ENCODE measurements at places on chromosomes 3 and 15.

GRCh38 chr3:42369832-42370231, 40.6 kb downstream of the LYZL4 start:
- peaks cover 3% of the 10 kb centered on the region for H3K4me1 ChIP-seq
- H3K27ac ChIP-seq: peak overlapping the region; percentile 67
- H3K36me3 ChIP-seq: no peaks in the 10 kb centered on the region
- no peak for DNase-seq
- H3K4me3 ChIP-seq: peak overlapping the region; percentile 16

GRCh38 chr3:127669541-127670228, 3.1 kb upstream of the ABTB1 start:
- H3K4me3 ChIP-seq: no peak overlapping the region
- no peaks in the 10 kb centered on the region for H3K27me3 ChIP-seq
- peaks cover 14% of the 10 kb centered on the region for H3K4me1 ChIP-seq

- H3K27me3 ChIP-seq: no peaks in the 10 kb centered on the region
- H3K4me1 ChIP-seq: peaks cover 7% of the 10 kb centered on the region
- DNase-seq: peak; percentile 98
- H3K4me3 ChIP-seq: peak within 1 kb of the TSS; percentile 84
- peak within 1 kb of the TSS; percentile 75 for H3K27ac ChIP-seq
Measured at GRCh38 chr3:12484198-12484982, at the start of gene TSEN2. Gene TSEN2 (plus strand): TSS chr3:12484480. CDS start chr3:12489801, 5,321 bp downstream.

- H3K27ac ChIP-seq: no peak overlapping the region
- no peak for DNase-seq
- no peaks in the 10 kb centered on the region for H3K4me1 ChIP-seq
Measured at GRCh38 chr15:42146551-42147430, 9.6 kb downstream of the PLA2G4F start.

DNA sequence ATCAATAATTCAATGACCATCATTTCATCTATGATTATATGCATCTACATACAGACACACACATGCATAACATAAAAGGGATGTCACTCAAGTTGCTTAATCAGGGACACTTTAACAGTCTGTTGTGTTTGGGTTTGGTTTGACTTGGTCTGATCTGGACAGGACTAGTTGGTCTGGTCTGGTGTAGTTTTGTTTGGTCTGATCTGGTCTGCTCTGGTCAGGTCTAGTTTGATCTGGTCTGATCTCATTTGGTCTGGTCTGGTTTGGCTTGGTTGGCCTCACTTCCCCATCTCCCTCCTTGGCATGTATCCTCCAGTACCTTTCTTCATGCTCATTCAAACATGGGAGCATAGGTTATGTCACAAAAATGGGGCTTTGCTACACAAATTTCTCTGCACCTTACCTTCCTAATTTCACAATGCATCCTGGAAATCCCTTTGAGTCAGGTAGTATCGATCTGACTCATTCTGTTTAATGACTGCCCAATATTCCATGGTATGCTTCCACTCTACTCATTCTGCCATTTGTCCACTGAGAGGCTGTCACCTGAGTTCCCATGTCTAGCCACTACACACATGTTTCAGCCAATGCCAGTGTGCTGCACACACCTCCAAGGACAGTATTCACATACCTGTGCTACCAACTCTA, 73.0 kb upstream of the TPM1 start:
- H3K27me3 ChIP-seq: no peaks in the 10 kb centered on the region
- no peak for DNase-seq
- no peak overlapping the region for H3K4me3 ChIP-seq
- no peaks in the 10 kb centered on the region for H3K36me3 ChIP-seq

Data from H1 (cell line).